ENCODE measurements at places on chromosomes 6 and 20.

GRCh38 chr6:88493717-88494116, 327.6 kb upstream of the CNR1 start:
- H3K4me1 ChIP-seq, result no peaks in the 10 kb centered on the region
- no peak overlapping the region for H3K4me3 ChIP-seq
- DNase-seq, result no peak
- no peaks in the 10 kb centered on the region for H3K36me3 ChIP-seq
- H3K27me3 ChIP-seq, result no peaks in the 10 kb centered on the region

DNA sequence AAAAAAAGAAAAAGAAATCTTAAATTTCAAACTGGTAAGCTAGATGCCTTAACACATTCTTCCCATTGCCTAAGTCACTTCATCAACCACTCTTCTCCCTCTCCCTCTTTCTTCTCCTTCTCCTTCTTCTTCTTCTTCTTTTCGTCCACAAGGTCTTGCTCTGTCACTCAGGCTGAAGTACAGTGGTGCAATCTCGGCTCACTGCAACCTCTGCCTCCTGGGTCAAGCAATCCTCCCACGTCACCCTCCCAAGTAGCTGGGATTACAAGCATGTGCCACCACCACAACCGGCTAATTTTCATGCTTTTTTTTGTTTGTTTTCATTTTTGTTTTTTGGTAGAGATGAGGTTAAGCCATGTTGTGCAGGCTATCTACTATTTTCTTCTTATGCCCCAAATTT, 60.2 kb downstream of the GPR63 start:
- no peak overlapping the region for H3K27ac ChIP-seq
- no peak overlapping the region for H3K4me3 ChIP-seq
- H3K27me3 ChIP-seq, result no peaks in the 10 kb centered on the region

GRCh38 chr6:95249175-95249574, 328.2 kb upstream of the MANEA start:
- no peaks in the 10 kb centered on the region for H3K4me1 ChIP-seq
- no peak for DNase-seq
- H3K36me3 ChIP-seq, result no peaks in the 10 kb centered on the region
- no peak overlapping the region for H3K27ac ChIP-seq
- no peaks in the 10 kb centered on the region for H3K27me3 ChIP-seq

DNA sequence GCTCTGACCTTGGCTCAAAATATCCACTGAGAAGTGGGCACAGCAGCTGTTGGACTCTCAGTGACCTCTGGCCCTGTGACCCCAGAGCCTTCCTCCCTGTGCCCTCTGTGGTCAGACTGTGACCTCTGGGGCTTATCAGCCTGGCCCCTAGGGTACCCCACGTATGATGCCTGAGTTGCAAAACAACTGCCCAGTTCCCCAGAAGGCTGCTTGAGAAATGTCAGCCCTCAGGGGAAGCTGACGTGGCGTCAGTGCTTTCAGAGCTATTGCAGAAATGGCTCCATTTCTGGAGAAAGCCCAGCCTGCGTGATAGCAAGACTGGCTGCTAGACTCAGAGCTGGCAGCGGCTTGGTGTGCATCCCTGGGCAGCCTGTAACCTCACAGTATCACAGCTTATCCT, 31.5 kb upstream of the TGM2 start:
- no peaks in the 10 kb centered on the region for H3K36me3 ChIP-seq
- no peaks in the 10 kb centered on the region for H3K27me3 ChIP-seq
- H3K4me3 ChIP-seq, result no peak overlapping the region
- H3K27ac ChIP-seq, result peak overlapping the region; percentile 54

DNA sequence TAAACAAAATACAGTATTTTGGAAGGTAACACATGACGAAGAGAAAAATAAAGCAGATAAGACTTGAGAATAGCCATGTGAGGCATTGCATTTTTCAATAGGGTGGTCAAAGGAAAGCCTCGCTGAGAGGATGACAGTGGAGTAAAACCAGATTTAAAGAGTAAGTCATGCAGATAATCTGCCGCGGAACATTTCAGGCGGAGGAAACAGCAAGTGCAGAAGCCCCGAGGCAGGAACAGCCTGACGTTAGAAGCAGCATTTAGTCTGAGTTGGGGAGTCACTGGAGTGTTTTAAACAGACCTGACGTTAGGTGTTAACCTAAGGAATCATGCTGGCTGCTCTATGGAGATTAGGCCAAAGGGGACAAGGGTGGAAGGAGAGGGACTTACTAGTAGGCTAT, 65.0 kb upstream of the VSTM2L start:
- no peaks in the 10 kb centered on the region for H3K4me1 ChIP-seq
- DNase-seq, result no peak

DNA sequence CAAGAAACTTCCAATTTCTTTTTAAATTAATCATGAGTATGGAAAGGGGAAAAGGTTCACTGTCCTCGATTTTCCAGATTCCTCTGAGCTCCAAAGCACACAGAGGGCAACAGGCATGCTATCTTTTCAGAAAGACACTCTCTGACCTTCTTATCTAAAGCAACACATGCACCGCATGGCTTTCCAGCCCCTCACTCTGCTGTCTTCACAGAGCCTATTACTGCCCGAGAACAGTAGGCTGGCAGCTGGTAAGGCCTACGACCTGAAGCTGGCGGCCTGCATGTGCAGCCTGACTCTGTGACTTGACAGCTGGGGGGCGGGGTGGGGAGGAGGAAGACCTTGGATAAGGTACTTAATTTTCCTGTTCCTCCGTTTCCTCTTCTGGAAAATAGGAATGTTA, 86.3 kb downstream of the ELOVL4 start:
- DNase-seq, result no peak
- H3K4me3 ChIP-seq, result no peak overlapping the region
- no peak overlapping the region for H3K27ac ChIP-seq
- H3K4me1 ChIP-seq, result no peaks in the 10 kb centered on the region
- no peaks in the 10 kb centered on the region for H3K36me3 ChIP-seq
- H3K27me3 ChIP-seq, result no peaks in the 10 kb centered on the region

- H3K27ac ChIP-seq, result no peak overlapping the region
- no peak for DNase-seq
- no peaks in the 10 kb centered on the region for H3K4me1 ChIP-seq
- H3K36me3 ChIP-seq, result no peaks in the 10 kb centered on the region
- no peak overlapping the region for H3K4me3 ChIP-seq
These were observed 210.9 kb upstream of the GGTLC1 start for GRCh38 chr20:24199501-24199900.

- H3K27ac ChIP-seq, result no peak overlapping the region
- H3K27me3 ChIP-seq, result no peaks in the 10 kb centered on the region
- no peak for DNase-seq
- H3K4me1 ChIP-seq, result no peaks in the 10 kb centered on the region
- H3K36me3 ChIP-seq, result no peaks in the 10 kb centered on the region
These were observed 74.8 kb downstream of the PKHD1 start for GRCh38 chr6:52012582-52012981.

- no peaks in the 10 kb centered on the region for H3K4me1 ChIP-seq
- no peak for DNase-seq
- H3K36me3 ChIP-seq, result no peaks in the 10 kb centered on the region
- no peak overlapping the region for H3K4me3 ChIP-seq
- H3K27ac ChIP-seq, result no peak overlapping the region
These were observed 160.6 kb downstream of the HIVEP2 start for GRCh38 chr6:142784344-142784743.

- peak overlapping the region; percentile 81 for H3K4me3 ChIP-seq
- H3K27ac ChIP-seq, result peak overlapping the region; percentile 97
- DNase-seq, result no peak
- peaks cover 31% of the 10 kb centered on the region for H3K4me1 ChIP-seq
- no peaks in the 10 kb centered on the region for H3K27me3 ChIP-seq
These were observed 61.1 kb downstream of the FAM217A start for GRCh38 chr6:4017834-4018170.

GRCh38 chr20:36624068-36624943, 18.7 kb downstream of the RAB5IF start:
- no peaks in the 10 kb centered on the region for H3K36me3 ChIP-seq
- H3K4me3 ChIP-seq, result no peak overlapping the region
- H3K27ac ChIP-seq, result no peak overlapping the region
- DNase-seq, result no peak
- no peaks in the 10 kb centered on the region for H3K27me3 ChIP-seq
- H3K4me1 ChIP-seq, result no peaks in the 10 kb centered on the region

DNA sequence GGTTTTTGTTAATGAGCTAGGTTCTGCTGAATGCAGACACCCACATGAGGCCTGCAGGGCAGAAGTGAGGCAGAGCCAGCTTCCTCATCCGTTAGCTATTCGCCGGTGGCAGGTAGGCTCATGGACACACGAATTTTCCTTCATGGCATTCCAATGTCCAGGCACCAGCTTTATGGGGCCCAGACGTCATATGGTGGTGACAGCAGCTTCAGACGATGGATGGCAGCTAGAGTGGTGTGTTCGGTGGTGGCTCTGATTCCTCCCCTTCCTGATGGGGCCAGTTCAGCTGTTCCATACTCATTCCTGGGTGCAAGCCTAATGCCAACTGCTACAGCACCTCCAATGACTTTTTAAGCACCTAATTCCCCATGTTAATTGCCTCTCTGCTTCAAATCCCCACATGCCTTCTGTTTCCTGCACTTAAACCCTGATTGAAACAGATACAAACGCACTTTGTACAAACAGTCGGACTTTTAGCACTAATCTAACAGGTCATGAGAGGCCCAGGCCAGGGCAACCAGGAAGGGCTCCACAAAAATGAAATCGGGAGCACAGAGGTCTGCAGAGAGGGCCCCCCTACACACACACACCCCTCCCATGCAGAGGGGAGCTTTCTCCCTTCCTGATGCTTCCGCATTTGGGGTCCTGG, 35.7 kb upstream of the MLN start:
- H3K4me3 ChIP-seq, result no peak overlapping the region
- no peak for DNase-seq
- H3K4me1 ChIP-seq, result no peaks in the 10 kb centered on the region
- H3K27me3 ChIP-seq, result no peaks in the 10 kb centered on the region
- H3K27ac ChIP-seq, result no peak overlapping the region

DNA sequence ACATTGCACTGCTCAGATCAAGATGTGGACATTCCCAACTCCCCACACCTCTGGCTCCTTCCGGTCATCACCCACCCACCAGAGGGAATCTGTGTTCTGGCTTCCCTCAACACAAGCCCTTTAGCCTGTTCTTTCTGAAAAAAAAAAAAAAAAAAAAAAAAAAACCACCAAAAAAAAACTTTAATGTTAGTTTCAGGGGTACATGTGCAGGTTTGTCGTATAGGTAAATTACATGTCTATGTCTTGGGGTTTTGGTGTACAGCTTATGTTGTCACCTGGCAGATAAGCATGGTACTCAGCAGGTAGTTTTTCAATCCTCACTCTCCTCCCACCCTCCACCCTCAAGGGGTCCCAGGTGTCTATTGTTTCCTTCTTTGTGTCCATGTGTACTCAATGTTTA, 135.8 kb upstream of the FOXA2 start:
- no peak overlapping the region for H3K27ac ChIP-seq
- H3K4me3 ChIP-seq, result no peak overlapping the region
- DNase-seq, result no peak

- H3K36me3 ChIP-seq, result no peaks in the 10 kb centered on the region
- no peaks in the 10 kb centered on the region for H3K27me3 ChIP-seq
- H3K4me1 ChIP-seq, result peaks cover 16% of the 10 kb centered on the region
- peak overlapping the region; percentile 56 for H3K4me3 ChIP-seq
These were observed 37.8 kb downstream of the RAB44 start for GRCh38 chr6:36735110-36736071.

- peaks cover 41% of the 10 kb centered on the region for H3K36me3 ChIP-seq
- no peak overlapping the region for H3K4me3 ChIP-seq
- H3K27ac ChIP-seq, result no peak overlapping the region
- no peaks in the 10 kb centered on the region for H3K27me3 ChIP-seq
These were observed 23.3 kb downstream of the HSF2 start for GRCh38 chr6:122422614-122423267.

- H3K27ac ChIP-seq, result no peak overlapping the region
- H3K27me3 ChIP-seq, result no peaks in the 10 kb centered on the region
- no peaks in the 10 kb centered on the region for H3K36me3 ChIP-seq
- no peak for DNase-seq
These were observed 28.8 kb upstream of the HIVEP1 start for GRCh38 chr6:11983306-11983705.

- H3K27me3 ChIP-seq, result no peaks in the 10 kb centered on the region
- H3K27ac ChIP-seq, result no peak overlapping the region
These were observed 40.8 kb upstream of the BMP5 start for GRCh38 chr6:55916188-55916587.

- H3K27ac ChIP-seq, result no peak overlapping the region
- no peaks in the 10 kb centered on the region for H3K27me3 ChIP-seq
- H3K36me3 ChIP-seq, result no peaks in the 10 kb centered on the region
- DNase-seq, result no peak
- H3K4me3 ChIP-seq, result no peak overlapping the region
- H3K4me1 ChIP-seq, result no peaks in the 10 kb centered on the region
These were observed 433.2 kb upstream of the SPTLC3 start for GRCh38 chr20:12575352-12576095.

DNA sequence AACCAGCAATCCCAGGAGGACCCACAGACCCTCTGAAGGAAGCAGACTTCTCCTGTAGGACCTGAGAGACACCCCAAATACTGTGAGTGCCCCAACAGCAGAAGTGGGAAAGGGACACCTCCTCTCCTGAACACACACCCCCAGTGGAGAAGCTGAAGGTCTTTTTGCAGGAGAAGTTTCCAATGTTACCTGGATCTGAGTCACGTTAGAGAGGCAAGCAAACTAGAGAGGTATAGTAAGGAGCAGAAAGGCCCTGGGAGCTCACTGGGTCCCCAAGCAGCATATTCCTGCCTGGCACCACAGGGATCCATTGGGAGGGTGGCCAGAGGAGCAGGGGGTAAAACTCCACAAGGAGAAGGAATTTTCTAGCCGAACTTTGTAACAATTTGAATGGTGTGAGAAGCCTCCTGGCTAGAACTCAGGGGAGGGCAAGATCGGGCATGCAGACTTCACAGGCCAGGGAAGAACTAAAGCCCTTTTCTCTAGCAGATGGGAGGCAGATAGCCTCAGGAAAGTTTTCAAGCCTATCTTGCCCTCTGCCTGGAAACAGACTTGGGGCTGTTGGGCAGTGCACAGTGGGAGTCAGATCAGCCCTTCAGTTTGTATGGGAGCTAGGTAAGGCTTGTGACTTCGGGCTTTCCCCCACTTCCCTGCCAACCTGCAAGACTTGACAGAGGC, 68.2 kb upstream of the SSTR4 start:
- no peaks in the 10 kb centered on the region for H3K36me3 ChIP-seq
- no peak overlapping the region for H3K4me3 ChIP-seq
- no peaks in the 10 kb centered on the region for H3K27me3 ChIP-seq

DNA sequence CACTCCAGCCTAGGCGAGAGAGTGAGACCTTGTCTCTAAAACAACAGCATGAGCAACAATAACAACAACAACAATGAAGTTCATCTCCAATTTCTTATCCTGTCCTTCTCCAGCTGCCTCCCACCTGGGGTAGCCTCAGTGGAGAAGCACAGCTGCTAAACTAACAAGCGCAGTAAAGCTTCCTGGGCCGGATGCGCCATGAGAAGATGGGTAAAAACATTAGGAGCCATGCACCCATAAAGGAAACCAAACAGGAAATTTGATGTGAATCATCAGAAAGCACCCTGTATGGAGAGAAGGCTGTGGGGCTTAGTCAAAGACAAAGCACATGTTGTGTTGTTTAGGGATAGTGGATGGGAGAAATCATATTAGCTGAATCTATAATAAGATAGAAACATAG, 61.1 kb upstream of the CCN6 start:
- no peak overlapping the region for H3K4me3 ChIP-seq
- H3K27ac ChIP-seq, result no peak overlapping the region
- DNase-seq, result no peak

- no peaks in the 10 kb centered on the region for H3K36me3 ChIP-seq
- no peaks in the 10 kb centered on the region for H3K4me1 ChIP-seq
- H3K27ac ChIP-seq, result no peak overlapping the region
- H3K27me3 ChIP-seq, result no peaks in the 10 kb centered on the region
These were observed 140.4 kb downstream of the TINAG start for GRCh38 chr6:54448617-54449016.

- H3K4me3 ChIP-seq, result peak overlapping the region; percentile 80
- no peak for DNase-seq
- H3K27ac ChIP-seq, result peak overlapping the region; percentile 96
- H3K27me3 ChIP-seq, result no peaks in the 10 kb centered on the region
These were observed 75.2 kb downstream of the OR2B2 start for GRCh38 chr6:27836783-27837624.

Measured in ascending aorta (tissue), 2 donors.